ENCODE measurements at places on chromosomes 4 and X. TPM values are rescaled to one million over a fixed set of nuclear protein-coding genes. Genes with fewer than 3 reads are reported as not detected.

MSX1 gene
- total RNA-seq = 0.56 TPM

ERVMER34-1 gene
- not detected for total RNA-seq

UCP1 gene
- not detected for total RNA-seq

CT47B1 gene
- total RNA-seq = not detected

DUX4 gene
- total RNA-seq = not detected

TNMD gene
- not detected for total RNA-seq

MAGEA2B gene
- total RNA-seq = not detected

WNK3 gene
- 1.1 TPM for total RNA-seq

XAGE2 gene
- total RNA-seq = not detected
